ENCODE measurements at places on chromosomes 7 and 10.

DNA sequence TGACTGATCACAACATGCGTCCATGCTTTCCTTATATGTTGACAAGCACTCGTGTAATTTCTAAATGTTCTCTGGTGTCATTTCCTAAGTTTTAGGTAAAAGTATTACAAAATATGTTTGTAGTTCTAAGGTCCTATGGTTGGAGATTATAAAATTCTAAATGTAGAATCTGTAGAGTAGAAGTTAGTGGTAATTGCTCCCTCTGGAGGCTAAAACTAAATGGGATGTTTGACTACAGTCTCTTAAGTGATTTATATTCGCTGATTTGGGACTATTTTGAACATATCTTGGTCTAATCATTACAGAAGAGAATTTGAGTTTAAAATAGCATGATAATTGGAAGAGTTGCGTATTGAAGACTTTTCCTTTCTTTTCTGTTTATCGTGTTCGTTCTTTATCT is 74.1 kb downstream of the ZMYND11 start:
- no peak for DNase-seq

DNA sequence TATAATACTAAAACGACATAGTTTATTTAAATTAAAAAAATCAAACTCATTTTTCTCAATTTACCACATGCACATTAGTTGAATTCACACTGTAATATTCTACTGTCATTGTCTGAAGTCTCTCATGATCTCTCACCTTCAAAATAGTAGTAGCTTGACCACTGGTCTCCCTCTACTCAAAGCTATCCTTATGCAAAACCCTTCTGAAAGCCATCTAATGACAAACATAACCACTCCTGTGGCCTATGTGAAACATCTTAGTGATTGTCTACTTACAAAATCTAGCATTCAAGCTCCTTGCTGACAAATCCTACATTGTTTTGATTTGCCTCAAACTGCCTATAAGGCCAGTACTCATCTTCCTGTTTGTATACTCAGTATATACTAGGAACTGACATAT is 606.0 kb upstream of the GHITM start:
- no peak for DNase-seq

DNA sequence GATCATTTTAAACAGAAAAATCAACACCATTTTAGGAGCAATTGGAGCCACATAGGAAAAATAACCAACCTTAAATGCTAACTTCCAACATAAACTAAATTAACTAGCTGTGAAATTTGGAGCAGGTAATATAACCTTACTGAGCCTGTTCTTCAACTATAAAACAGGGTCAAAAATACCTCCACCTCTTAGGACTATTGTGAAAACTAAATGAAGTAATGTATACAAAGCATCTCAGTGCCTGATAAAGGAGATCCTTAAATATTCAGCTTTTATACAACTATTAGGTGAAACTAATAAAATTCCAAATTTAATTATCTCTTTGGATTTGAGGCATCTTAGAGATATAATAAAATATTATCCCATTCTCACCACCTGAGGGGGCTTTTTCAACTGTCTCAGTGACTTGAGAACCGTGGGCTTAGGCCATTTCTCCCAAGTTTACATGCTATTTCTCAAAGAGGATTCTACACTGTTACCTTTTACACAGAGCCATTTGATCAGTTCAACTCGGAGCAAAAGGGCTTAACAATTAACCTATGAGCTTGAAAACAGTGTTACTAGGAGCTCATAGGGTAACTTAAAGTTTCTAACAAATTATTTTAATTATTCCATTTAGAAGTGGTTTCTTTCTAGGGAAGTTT is 165.0 kb upstream of the ASAH2 start:
- no peak for DNase-seq

GRCh38 chr7:121755818-121756552 is 117.0 kb upstream of the PTPRZ1 start:
- DNase-seq = no peak

DNA sequence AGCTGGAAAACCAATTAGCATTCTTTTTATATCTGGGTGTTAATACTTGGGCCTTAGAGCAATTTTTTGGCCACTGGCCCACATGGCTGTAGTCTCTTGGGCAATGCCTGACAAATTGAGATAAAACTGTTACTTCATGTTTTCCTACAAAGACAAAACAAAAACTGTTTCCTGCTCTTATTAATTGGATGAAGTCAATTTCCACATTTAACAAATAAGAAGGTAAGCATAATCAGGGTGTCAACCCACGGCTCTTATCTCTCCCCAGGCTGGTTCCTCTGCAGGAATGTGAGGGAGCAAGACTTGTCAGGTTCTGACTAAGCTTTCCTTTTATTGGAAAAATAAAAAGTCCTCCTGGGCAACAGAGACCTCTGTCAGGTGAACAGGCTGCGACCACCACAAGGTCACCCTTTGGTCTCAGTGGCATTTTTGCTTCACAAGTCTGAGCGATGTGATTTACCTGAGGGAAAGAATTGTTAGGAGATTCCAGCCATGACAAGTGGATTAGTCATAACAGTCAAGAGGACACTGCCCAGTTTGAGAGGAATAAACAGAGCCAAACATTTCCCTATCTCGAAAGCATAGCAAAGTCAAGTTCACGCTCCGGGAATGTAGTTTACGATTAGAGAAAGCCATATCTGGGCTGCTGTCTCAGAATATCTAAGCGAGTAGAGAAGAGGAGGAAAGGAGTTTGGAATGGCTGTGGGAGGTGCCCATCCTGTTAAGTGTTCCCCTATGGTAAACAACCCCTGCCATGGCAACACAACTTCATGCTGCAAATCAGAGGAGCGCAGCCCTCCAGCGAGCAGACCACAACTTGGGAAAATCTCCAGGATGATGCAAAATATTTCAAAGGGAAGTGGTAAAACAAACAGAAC is 144.4 kb downstream of the TES start:
- DNase-seq = no peak

DNA sequence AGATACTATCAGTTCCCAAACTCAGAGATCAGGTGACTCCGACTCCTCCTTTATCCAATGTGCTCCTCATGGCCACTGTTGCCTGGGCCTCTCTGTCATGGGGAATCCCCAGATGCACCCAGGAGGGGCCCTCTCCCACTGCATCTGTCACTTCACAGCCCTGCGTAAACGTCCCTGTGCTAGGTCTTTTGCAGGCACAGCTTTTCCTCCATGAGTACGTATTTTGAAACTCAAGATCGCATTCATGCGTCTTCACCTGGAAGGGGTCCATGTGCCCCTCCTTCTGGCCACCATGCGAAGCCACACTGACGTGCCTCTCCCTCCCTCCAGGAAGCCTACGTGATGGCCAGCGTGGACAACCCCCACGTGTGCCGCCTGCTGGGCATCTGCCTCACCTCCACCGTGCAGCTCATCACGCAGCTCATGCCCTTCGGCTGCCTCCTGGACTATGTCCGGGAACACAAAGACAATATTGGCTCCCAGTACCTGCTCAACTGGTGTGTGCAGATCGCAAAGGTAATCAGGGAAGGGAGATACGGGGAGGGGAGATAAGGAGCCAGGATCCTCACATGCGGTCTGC is 162.2 kb downstream of the EGFR start:
- DNase-seq = no peak

DNA sequence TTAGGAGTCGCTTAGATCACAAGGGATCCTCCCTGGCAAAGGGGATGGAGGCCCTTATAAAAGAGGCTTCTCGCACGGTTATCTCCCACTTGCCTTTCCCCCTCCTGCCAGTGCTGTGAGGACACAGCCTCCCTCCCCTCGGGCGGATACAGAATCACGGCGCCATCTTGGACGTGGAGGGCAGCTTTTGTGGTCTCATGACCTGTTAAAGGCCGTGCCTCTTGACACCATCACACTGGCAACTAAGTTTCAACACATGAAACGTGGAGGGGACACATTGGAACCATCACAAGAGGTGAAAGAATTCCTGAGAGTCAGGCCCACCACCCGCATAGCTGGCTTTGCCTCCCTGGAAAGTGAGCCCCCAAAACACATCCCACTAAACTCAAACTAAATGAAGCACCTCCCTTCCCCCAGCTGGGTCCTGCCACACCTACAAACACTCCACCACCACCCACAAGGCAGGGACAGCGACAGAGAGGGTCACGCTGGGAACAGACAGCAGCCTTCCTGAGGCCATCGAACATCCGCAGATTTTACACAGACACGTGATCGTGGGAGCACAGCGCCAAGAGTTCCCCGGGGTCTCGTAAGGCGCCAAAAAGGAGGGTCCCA is 110.6 kb downstream of the TCERG1L start:
- DNase-seq = no peak

- DNase-seq = no peak
Measured at GRCh38 chr10:106308284-106308683, 856.2 kb downstream of the SORCS1 start.

GRCh38 chr7:106452031-106452851 is 167.5 kb upstream of the NAMPT start:
- DNase-seq = no peak

DNA sequence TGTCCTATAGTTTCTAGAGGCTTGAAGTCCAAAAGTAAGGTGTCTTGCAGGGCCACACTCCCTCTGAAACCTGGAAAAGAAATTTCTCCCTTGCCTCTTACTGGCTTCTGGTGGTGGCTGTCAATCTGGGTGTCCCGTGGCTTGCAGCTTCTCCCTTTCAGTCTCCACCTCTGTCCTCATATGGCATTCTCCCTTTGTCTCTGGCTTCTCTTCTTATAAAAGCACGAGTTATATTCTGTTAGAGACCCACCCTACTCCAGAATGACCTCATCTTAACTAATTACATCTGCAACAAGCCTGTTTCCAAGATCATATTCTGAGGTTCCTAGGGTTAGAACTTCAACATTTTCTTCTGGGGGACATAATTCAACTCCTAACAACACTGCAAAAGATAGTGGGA is 3.4 kb upstream of the GLI3 start:
- no peak for DNase-seq

DNA sequence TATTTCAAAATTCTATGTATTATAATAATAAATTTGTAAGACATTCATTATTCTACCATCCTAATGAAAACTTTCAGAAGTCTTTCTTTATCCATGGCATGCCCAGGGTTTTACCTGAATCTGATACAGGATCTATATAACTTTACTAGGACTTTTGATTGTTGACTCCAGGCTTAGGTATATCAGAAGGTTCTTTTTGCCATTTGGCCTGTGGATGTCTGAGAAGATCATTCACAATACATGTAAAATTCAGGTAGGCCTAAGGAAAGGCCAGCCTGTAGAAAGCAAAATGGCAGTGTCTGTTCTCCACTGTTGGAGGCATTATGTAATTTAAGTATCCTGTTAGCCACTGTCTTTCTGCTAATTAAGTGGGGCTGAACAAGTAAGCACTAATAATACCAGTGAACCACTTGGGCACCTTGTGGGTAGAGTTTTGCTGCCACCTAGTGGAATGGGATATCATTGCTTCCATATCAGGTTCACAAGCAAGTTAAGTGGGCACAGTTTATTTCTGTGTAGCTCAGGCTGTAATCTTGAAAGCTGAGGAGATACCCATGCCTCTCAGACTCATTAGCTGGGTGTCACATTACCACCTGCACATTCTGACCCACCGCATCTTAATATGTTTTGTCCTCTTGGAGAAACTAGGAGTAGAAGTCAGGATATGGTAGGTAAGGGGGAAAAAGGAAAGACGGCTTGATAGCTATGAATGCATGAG is 105.5 kb downstream of the SEPTIN7 start:
- DNase-seq = peak; percentile 61

DNA sequence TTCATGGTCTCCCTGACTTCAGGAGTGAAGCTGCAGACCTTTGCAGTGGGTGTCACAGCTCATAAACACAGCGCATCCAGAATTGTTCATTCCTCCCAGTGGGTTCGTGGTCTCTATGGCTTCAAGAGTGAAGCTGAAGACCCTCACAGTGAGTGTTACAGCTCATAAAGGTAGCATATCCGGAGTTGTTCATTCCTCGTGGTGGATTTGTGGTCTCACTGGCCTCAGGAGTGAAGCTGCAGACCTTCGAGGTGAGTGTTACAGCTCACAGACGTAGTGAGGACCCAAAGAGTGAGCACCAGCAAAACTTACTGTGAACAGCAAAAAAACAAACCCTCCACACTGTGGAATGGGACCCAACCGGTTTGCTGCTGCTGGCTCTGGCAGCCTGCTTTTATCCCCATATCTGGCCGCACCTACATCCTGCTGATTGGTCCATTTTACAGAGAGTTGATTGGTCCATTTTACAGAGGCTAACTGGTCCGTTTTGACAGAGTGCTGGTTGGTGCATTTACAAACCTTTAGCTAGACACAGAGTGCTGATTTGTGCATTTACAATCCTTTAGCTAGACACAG is 308.8 kb downstream of the PTPRN2 start:
- no peak for DNase-seq

DNA sequence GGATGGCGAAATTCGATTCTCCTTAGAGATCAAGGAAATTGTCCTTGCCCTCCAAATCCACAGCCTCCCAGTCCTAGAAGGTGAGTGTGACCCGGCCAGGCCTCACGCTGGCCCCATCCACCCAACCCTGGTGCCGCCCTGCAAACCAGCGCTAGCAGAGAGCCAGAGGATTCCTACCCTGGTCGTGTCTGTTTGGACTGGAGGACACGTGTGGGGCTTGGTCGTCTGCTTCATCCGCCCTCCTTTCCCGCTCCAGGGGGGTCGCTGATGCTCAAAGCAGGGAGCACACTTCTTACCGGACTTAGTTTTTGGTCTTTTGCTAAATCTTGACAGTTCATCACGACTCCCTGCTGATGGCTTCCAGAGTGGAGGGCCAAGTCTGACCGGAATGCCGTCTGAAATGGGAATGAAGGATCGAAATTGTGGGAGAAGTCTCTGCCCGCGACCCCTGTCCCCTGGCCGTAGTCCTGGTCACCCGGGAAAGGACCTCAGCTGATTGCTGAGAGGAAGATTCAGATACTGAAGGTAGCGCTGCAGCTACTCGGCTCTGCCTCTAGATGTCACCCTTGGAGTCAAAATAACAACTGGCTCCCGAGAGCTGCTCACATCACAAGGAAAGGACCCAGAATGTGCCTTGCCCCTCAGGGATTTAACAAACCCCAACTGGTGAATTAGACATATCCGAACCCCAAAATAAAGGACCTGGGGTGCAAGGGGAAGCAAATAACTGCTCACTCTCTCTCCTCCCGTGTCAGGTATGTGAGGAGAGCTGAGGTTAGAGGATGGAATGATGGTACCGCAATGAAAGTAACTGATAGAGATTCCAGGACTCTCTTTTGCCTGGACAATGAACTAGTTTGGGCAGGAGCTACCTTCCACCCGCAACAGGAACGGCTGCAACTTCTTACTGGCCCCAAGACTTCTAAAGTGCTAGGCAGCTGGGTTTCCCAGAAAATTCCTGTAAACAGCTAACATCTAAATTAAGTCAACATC is 23.5 kb upstream of the ORC5 start:
- peak; percentile 25 for DNase-seq

DNA sequence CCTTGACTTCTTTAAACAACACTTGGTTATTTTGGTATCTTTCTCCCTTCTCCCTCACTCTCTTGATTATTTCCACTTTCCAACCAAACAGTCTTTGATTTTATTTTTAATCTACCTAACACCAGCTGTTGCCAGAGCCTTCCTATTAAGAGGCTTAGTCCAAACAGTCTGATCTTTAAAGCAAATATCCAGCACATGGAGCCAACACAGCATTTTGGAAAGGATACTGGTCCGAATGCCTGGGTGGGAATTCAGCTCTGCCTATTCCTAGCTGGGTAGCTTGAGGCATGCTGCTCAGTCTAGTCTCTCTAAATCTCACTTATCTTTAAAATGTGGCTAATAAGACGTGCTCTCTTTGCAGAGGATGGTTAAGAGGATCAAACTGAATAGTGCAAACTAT is 129.3 kb downstream of the NRCAM start:
- DNase-seq = no peak

- DNase-seq = no peak
Measured at GRCh38 chr10:54396031-54396430, 405.0 kb downstream of the PCDH15 start.

Data from activated T-cell treated with anti-CD3 and anti-CD28 coated beads for 24 hours (primary cell).